Pericardium fibroblast (primary cell): ENCODE measurements at places on chromosomes 2 and 18. TPM values are rescaled to one million over a fixed set of nuclear protein-coding genes. Genes with fewer than 3 reads are reported as not detected.

Gene DNAH7
- 0.09 and 0.35 TPM in 2 replicates for total RNA-seq

Gene C18orf54
- 0.94 and 2.0 TPM in 2 replicates for total RNA-seq

Gene PROKR1
- not detected in 2 replicates for total RNA-seq

Gene CRYGD
- total RNA-seq: not detected in 2 replicates

Gene PHOSPHO2
- total RNA-seq: 0.60 and 1.1 TPM in 2 replicates

Gene ANKRD30B
- not detected in 2 replicates for total RNA-seq

Gene UNC80
- total RNA-seq: not detected in 2 replicates

Gene TUBA3E
- not detected in 2 replicates for total RNA-seq

Gene MAP3K19
- total RNA-seq: not detected in 2 replicates

Gene MAL
- total RNA-seq: not detected in 2 replicates

Gene PLEKHB2
- total RNA-seq: 26.0 and 46.6 TPM in 2 replicates

Gene SCTR
- total RNA-seq: not detected in 2 replicates

Gene ZDBF2
- total RNA-seq: 3.5 and 5.1 TPM in 2 replicates

Gene SLC38A11
- total RNA-seq: not detected in 2 replicates

Gene OR6B2
- total RNA-seq: not detected in 2 replicates

Gene UPP2
- not detected in 2 replicates for total RNA-seq

Gene SLC40A1
- 14.1 and 29.8 TPM in 2 replicates for total RNA-seq

Gene FHOD3
- total RNA-seq: 0.34 and 1.9 TPM in 2 replicates

Gene NOL4
- not detected in 2 replicates for total RNA-seq
